ENCODE measurements at places on chromosomes 5 and 9.

DNA sequence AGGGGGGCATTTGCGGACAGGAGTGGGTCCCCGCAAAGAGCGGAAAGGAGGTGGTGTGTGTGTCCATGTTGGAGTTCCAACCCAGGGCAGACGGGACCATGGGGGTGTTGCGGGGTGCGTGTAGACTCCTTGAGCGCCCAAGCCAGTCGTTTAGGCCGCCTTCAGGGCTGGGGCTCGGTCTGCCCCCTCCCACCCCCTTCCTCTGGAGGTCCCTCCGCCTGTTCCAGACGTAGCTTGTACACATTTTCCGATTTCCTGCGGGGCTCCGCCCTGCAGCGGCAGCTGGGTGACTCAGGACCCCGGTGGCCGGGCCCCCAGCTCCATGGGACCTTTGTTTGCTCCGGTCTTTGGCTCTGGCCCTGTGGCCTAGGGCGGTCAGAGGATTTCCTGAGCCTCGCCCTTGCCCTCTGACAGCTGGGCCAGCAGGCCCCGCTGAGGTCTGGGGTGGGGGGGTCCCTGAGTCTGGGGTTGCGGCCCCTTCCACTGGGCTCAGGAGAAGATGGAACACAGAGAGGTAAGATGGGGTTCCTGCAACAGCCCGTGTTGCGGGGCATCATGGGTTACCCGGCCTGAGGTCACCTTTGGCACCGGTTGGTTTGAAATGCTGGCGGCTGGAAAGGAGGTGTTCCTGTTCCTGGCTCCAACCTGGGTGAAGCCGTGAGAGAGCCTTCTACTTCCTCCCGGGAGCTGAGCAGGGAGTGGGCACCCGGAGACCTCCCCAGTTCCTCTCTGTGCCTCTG lies 1.5 kb downstream of the PKN3 start:
- no peak for DNase-seq

DNA sequence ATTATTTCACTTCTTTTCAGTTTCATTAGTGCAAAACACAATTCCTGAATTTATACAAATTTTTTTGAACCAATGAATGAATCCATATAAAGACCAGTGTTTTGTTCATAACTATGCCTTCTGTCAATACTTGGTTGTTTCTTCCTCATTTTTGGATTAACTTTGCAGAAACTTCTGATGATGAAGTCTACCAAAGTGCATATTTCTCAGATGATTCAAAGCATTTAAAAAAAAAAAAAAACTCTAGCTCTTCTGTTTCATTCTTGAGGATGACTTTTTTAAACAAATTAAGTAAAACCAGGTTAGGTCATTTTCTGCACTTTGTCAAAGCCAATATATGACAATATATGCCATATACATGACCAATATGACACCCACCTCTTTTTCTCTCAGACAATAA lies 92.6 kb downstream of the CHSY3 start:
- no peak for DNase-seq

- DNase-seq, result no peak
These were observed 3.6 kb upstream of the DCP2 start for GRCh38 chr5:112973036-112973435.

DNA sequence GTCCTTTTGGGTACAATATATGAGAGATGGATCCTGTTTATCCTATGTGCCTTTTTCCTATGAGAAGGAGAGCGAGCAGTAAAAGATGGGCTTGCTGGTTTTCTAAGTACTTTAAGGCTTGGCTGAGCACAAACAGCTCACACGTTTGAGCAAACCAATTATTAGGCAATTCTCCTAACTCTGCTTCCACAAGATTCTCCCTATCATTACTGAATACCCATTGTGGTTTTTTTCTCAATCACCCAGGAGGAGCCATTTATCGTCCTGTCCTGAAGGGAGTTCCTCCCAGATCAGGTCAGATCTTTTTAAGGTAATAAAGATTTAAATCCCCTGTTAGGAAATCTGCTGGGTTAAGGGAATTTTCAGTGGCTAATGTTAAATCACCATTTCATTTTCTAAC lies 19.4 kb upstream of the C1QTNF3 start:
- no peak for DNase-seq

DNA sequence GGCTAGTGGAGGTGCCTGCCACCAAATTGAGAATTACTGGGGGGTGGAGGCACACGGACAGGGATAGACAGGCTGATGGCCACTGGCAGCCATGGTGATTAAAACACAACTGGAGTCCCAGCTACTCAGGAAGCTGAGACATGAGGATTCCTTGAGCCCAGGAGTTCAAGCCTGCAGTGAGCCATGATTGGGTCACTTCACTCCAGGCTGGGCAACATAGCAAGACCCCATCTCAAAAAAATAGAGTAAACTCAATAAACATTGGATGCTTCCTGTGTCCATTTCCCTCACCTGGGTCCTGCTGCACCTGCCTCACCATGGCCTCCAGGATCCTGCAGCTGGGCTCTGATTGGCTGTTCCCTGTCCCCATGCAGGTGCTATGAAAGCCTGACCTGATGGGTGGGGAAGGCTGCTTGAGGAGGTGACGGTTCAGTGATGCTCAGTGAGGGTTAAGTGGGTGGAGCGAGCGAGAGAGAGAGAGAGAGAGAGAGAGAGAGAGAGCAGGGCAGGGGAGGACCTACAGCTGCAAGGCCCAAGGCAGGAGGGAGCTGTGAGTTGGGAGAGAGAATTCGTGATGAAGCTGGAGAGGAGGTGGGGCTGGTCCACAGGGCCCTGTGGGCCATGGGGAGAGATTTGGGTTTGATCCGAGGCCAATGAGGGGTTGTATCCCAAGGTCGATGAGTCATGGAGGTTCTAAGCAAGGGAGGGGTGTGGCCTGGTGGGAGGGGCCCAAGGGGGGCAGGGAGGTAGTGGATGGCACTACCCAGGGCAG lies 36.7 kb upstream of the FUBP3 start:
- DNase-seq, result no peak

GRCh38 chr5:178404987-178405386 lies 172.4 kb upstream of the PHYKPL start:
- DNase-seq, result no peak

DNA sequence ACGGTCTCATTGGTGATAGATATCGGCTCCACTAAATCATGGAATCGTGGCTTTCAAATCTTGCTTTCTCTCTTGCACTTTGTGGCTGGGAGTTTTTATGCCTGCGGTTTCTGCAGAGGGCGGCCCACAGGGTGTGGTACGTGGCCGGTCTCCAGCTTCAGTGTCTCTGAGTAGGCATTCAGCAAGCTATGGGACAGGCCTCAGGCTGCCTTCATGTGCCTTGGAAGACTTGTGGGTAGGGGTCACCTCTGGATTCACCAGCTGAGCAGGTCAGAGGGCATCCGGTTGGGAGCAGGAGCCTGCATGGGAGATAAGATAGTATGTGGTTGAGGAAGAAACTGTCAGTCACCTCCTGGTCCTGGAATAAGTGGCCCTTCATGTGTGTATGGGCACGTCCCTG lies 47.7 kb downstream of the AMBP start:
- DNase-seq, result no peak

DNA sequence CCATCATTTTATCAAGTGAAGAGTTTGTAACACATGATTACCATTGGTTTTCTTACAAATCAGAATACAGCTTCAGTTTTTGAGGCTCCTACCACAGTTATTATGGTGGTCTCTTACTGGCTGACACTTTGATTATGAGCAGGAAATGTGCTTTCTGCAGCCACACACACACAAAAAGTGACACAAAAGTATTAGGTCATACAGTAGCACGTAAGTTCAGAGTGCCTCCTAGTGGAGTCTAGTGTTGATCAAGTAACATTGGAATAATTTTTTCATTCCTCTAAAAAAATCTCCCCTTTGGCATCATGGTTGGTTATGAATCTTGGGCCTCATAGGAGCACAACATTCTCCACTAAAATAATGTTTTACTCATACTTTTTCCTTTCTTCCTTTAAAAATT lies 37.6 kb downstream of the PAM start:
- DNase-seq, result no peak

DNA sequence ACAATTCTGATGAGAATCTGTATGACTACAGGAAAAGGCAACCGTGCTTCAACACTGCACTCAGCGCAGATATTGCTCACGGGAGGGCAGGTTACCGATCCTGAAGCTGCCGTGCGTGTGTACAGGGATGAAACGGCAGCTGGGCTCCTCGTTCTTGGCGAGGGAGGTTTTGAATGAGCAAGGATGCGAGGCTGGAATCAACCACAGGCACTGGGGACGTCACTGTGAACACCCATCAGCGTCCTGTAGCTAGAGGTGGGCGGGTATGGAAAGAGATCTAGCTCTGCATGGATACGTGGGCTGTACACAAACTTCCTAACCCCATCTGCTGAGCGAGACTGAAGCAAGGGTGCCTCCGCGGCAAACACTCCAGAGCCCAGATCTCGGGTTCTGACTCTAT lies 84.3 kb upstream of the COL5A1 start:
- no peak for DNase-seq

- DNase-seq, result peak; percentile 8
These were observed 21.5 kb upstream of the RALGPS1 start for GRCh38 chr9:126893079-126893478.

GRCh38 chr9:96636368-96636767 lies 16.7 kb upstream of the CDC14B start:
- no peak for DNase-seq

DNA sequence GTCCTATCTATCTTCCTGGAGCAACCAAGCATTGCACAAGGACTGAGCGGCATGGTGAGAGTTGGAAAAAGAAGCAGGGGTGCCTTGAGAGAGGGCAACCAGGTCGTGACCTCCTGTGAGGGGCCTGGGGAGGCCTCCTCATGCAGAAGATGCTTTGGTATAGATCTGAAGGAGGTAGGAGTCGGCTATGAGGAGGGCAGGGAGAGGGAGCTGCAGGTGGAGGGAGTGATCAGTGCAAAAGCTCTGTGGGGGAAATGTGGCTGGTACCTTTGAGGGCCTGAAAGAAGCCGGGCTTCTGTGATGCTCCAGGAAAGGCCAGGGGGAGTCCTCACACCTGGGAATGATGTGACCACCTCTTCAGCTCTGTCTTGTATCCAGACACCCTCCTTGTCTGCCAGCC lies 3.6 kb upstream of the SLC25A48 start:
- DNase-seq, result no peak

DNA sequence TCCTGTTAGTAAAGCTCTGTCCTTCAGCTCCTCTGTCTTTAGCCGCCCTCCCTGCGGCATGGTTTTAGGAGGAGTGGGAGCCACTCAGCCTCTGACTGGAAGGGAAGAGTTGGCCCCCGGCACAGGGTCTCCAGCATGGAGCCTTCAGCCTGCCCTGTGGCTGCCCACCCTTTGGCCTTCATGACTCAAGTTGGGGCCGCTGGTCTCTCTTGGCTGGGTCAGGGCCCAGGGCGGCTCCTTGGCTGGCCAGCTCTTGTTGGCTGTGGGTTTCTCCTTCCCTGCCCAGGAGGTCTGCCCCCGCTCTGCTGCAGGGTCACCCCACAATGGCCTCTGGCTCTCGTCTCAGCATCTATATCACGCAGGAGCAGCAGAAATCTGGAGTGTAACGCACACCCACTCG lies 25.7 kb downstream of the FGF1 start:
- no peak for DNase-seq

DNA sequence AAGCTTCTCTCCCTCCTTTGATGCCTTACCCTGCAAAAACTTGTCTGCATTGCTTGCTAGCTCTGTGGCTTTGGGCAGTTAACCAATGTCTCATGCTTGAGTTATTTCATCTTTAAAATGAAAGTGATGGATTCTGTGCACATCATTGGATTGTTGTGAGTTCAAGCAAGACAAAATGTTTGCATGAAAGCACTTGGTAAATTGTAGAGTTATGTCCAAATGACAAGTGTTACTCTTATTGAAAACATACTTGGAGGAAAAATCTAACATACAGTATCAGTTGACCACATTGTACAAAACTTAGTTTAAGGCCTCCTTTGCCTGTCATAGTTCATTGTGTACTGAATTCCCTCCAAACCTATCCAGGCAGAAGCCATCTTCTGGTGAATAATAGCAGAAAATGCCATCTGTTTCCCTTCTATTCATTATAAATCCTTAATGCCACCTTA lies 30.0 kb downstream of the TGFBR1 start:
- no peak for DNase-seq

GRCh38 chr9:30078195-30078594 lies 2306.2 kb upstream of the ACO1 start:
- DNase-seq, result no peak

- no peak for DNase-seq
These were observed 83.7 kb upstream of the TMED7 start for GRCh38 chr5:115709585-115709984.

- DNase-seq, result no peak
These were observed 13.2 kb downstream of the DIPK1B start for GRCh38 chr9:136725612-136726011.

DNA sequence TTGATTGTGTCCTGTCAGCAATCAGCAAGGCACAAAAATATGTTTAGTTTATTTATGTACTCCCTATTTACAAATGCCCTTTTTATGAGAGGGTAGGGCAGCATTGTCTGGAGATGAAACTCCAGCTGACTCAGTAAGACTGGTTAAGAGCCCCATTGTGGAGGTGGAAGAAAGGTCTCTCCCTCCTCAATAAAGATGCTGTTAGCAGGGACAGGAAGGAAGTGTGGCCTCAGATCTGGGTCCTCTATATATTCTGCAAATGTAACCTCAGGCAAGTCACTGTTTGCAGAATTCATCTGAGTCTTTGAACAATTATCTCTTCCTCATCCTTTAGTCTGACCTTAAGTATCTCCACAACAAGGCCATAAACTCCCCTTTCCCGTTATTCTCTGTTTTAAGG lies 48.3 kb upstream of the TRAF1 start:
- DNase-seq, result no peak

GRCh38 chr9:123450996-123451395 lies 95.0 kb downstream of the CRB2 start:
- DNase-seq, result no peak

- no peak for DNase-seq
These were observed 725.2 kb downstream of the BRINP1 start for GRCh38 chr9:118644066-118644465.

DNA sequence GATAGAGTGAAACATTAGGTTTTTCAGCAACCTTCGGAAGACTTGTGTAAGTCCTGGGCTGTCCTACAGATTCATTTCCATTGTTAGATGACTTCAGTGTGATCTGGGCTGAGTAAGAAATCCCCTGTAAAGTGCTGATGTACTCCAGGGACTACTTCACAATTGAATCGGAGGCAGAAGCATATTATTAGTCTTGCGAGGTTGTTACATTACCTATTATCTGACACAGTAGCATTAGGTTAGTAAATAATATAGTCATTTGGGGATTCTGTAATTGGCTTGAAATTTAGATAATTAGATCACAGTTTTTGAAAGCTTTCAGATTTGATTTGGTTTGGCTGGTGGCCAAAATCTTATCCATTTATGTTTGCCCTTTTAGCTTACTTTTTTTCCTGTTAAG lies 62.4 kb downstream of the DMRT1 start:
- DNase-seq, result no peak
